ENCODE measurements at places on chromosomes 11 and 22.

GRCh38 chr11:128902515-128903066, 11.4 kb downstream of the KCNJ5 start:
- no peak for DNase-seq

DNA sequence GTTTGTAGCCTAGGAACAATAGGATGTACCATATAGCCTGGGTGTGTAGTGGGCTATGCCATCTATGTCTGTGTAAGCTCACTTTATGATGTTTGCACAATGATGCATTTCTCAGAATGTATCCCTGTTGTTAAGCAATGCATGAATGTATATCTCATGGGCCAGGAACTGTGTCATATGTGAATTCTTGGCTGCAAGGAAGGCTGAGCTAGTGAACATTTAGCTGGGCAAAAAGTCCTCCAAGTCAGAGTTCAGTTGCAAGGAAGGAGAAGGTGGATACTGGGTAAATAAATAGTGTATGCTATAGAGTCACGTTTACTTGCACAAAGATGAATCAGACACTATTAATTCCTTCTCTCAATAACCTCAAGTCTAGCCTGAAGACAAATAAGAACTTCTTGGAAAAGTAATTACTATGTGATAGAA, 136.1 kb downstream of the EHF start:
- no peak for DNase-seq

- no peak for DNase-seq
Observed at GRCh38 chr11:92967178-92967577, 2.3 kb upstream of the MTNR1B start.

GRCh38 chr11:64577202-64577601, 13.8 kb upstream of the SLC22A12 start:
- no peak for DNase-seq

DNA sequence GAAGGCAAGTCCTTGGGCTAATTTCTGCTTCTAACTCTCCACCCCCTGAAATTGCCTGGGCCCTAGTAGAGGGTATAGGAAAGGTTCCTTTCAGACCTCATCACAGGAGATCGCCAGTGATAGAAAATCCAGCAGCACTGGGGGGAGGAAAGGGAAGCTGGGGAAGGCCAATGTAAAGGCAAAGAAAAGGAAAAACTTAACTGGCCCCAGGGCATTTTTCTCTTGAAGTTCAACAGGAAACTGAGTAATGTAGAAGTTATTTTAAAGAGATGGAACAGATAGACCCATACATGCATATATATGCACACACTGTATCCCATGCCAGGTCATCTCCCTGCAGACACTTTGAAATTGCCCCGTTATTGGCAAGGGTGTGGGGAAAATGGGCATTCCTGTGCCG, 134.0 kb downstream of the TRIM44 start:
- no peak for DNase-seq

DNA sequence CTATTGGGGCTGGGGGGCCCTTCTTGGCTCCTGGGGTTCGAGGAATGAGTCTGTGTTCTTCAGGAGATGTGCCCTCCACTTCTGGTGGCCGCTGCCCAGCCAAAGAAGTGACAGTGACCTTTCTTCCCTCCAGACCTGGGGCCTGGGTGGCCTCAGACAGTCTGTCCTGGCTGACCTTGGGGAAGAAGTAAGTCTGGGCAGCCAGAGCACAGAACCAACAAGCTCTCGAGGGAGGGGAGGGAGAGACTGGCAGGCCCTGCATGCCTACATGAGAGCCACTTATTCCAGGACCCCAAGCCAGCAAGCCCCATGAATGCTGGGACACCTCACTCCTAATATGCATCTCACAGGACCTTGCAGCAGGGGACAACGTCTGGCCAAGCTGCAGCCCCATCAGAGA, 27.1 kb upstream of the STK33 start:
- DNase-seq, result no peak

DNA sequence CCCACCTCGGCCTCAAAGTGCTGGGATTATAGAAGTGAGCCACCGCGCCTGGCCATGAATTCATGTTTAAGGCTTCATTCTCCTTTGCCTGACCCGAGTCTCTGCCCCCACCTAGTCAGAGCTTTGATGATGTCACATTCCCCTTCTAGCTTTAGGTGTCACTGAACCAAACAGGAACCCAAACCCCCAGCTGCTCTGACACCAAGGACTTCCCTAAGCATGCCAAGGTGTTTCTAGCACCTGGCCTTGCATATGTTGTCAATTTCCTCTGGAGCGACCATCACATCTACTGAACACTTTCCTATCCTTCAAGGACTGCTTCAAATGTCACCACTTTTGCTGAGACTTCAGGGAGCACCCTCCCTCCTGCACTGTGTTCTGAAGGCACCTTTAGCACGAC, 2.3 kb downstream of the F2 start:
- no peak for DNase-seq

DNA sequence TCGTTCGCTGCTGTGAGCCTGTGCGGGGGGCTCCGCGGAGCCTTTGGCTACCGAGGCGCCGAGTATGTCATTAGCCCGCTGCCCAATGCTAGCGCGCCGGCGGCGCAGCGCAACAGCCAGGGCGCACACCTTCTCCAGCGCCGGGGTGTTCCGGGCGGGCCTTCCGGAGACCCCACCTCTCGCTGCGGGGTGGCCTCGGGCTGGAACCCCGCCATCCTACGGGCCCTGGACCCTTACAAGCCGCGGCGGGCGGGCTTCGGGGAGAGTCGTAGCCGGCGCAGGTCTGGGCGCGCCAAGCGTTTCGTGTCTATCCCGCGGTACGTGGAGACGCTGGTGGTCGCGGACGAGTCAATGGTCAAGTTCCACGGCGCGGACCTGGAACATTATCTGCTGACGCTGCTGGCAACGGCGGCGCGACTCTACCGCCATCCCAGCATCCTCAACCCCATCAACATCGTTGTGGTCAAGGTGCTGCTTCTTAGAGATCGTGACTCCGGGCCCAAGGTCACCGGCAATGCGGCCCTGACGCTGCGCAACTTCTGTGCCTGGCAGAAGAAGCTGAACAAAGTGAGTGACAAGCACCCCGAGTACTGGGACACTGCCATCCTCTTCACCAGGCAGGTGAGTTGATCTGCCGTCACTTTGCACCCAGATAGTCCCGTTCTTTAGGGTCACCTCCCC, 1.0 kb downstream of the ADAMTS15 start:
- DNase-seq, result no peak

DNA sequence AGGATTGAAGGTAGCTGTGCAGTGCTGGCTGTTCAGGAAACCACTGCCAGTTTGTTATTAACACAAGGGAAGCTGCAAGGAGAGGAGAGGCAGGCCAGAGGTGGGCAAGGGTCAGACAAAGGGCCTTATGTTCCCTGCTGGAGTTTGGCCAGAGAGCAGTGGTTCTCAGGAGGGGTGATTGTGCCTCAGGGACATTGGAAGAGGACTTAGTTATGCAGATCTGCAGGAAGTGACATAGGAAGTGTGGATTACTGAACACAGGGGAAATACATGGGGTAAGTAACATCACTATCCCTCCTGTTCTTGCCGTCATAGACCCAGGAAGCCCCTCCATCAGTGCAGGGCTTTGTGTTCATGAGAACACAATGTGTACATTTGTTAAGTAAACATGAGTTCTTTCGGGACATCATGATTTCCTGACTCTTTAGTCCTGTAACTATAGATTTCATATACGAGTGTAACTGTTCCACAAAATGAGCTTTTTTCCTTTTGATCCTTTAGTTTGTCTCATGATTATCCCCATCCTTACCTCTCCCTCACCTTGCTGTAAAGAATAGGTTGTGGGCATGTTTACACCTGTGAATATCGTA, 5.9 kb downstream of the SRRD start:
- no peak for DNase-seq

GRCh38 chr22:49826603-49827270, 936 bp downstream of the BRD1 start:
- DNase-seq, result no peak

- no peak for DNase-seq
Observed at GRCh38 chr11:24642648-24643047, 145.8 kb downstream of the LUZP2 start.

DNA sequence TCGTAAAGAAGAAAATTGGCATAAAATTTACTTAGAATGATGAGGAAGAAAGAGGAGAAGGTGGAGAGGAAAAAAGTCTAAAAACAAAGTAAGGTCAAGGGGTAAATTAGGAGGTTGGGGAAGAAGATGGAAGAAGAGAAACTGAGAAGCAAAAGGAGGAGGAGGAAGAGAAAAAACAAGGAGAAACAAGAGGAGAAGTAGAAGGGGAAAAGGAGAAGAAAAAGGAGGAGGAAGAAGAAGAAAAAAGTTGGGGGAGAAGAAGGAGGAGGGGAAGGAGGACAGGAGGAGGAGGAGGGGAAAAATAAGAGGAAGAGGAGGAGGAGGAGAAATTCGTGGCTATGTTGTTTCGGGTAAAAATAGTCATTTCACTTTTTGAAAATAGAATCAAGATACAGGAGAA, 42.4 kb downstream of the IL10RA start:
- DNase-seq, result no peak

DNA sequence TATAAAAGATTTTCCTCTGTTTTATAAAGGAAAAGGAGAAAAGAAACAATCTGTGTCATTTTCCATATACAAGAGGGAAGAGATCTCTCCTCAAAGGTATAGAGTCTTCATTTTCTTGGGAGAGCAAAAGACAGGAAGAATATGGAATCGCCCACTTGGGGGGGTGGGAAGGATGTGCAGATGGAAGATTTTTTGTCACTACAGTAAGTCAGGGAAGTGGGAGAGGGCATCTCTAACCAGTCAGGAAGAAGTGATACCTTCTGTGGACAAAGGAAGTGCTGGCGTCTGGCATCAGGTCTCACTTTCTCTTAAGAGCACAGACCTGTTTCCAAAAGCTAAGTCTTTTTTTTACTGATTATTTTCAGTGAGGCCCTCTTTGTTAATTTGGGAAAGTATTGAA, 1.4 kb downstream of the PRR14L start:
- DNase-seq, result no peak

GRCh38 chr22:40407831-40408717, 37.7 kb downstream of the SGSM3 start:
- no peak for DNase-seq

Measured in activated CD8-positive, alpha-beta memory T cell treated with anti-CD3 and anti-CD28 coated beads for 1 hour (primary cell).